ENCODE measurements at places on chromosomes 5 and 9.
A peak's percentile ranks its signal among the peaks of the same experiment; 100 is the strongest.

- no peak for DNase-seq
Observed at GRCh38 chr5:127871503-127872153, 168.4 kb downstream of the CCDC192 start.

DNA sequence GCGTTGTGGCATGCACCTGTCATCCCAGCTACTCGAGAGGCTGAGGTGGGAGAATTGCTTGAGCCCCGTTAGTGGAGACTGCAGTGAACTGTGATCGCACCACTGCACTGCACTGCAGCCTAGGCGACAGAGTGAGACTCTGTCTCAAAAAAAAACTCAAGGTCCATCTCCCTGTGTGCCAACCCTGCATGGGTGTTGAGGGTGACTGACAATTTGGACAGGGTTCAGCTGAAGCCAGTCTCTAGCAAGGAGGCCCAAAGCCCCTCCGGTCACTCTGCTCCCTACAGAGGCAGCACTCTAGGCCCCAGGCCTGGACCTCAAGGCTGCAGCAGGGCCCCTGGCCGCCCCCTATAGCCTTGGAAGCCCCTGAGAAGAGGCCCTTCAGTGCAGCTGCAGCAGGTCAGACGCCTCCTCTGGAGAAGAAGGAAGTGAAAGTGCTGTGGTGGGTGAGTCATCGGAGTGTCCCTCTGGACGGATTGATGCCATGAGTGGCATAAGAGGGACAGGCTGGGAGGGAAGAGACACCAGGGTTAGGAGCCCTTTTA is 39.2 kb upstream of the NEK6 start:
- no peak for DNase-seq

DNA sequence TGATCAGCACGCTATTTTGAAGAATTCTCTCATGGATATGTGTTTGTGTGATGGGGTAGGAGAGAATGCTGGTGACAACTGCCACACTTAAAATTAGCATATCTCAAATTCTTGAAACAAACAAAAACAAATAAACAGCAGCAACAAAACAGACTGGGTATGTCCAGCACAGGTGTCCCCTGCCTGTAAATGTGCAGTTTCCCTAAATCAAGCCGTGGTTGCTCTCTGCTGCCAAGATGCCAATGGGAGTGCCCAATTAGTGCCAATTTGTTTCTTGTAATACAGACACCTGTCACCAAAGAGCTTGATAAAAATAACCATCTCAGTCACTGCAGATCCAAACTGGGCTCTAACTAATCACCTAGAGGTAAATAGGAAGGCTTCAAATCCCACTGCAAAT is 144.2 kb upstream of the SMARCA2 start:
- no peak for DNase-seq

- no peak for DNase-seq
Observed at GRCh38 chr9:27505744-27506161, 18.3 kb upstream of the IFNK start.

DNA sequence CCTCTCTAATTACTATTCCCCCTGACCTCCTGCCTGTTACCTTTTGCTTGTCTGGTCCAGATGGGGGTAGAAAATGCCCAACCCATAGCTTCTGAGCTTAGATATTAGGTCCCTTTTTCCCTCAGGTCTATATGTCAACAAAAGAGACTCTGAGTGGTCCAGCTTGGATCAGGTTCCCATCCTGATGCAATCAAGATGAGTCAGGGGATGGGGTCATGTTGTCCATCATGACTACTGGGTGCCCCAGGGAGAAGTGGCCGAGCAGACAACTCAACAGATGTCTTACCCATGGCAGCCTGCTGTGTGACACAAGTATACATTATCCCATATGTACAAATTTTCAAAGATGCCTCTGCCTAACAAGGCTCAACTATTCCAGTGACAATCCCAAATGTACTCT is 9.1 kb upstream of the ANKH start:
- no peak for DNase-seq

DNA sequence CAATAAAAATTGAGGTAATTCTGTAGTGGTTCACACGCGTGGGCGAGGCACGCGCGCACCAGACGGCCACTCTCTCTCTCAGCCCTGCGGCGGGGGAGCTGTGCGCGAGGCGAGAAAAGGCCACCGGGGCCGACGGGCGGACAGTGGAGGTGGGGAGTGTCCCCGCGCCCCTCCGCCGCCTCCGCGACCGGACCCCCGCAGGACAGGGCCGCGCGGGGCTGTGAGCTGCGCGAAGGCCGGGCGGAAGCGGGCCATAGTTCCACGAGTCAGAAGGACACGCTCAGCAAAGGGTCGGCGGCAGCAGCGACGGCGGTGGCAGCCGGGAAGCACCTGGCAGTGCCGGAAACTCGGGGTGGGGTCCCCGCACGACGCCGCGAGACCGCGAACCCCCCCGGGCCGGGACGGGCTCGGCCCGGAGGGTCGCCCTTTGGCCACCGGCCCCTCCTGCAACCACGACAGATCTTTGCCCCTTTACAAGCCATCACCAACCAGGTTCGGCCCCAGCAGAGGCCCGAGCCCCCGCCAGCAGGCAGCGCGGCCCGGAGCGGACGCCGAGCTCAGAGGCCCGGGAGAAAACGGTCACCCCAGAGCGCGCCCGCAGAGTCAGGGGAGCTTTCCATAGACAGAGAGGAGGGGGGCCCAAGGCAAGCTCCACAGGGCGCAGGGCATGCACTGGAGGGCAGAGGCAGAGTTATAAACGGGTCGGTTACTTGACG is 60.9 kb downstream of the ZNF354C start:
- no peak for DNase-seq

DNA sequence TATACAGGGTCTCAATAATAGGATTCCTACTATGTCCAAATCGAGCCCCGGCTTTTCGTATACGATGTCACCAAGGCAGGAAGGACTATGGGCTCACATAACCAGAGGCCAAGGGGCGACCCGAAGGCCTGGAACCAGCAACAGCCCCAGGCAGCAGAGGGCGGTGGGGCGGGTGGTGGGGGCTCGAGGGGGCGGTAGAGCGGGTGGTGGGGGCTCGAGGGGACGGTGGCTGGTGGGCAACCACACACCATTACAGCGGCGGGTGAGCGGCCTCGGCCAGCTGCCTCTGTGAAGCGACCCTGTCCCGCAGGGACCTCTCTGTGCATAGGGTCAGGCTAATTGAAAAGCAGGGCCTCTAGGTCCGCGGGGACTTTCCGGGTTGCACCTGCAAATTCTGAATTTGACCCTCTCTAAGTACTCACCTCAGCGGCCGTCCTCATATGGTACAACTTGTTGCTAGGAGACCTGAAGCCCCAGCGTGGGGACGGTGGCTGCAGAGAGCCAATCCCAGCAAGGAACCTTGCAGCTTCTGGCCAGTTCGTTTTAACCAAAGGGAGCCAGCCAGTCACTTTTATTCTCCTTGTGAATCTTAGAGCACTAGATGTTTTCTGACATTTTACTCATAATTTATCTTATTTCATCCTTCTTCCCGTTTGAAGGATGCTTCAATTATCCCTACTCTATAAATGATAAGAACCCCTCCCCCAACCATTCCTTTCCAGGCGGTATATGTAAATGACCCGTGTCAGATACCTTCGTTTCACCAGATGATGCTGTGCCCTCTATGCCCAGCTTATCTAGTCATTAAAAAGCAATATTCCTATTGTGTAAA is at the start of gene NME5:
NME5 (minus strand) TSS at position 480 of the 832 bp plus-strand sequence. CDS start 648 bp downstream, outside the sequence.
- peak; percentile 72 for DNase-seq

GRCh38 chr9:113989017-113989713 is 88.9 kb downstream of the AMBP start:
- DNase-seq, result no peak

DNA sequence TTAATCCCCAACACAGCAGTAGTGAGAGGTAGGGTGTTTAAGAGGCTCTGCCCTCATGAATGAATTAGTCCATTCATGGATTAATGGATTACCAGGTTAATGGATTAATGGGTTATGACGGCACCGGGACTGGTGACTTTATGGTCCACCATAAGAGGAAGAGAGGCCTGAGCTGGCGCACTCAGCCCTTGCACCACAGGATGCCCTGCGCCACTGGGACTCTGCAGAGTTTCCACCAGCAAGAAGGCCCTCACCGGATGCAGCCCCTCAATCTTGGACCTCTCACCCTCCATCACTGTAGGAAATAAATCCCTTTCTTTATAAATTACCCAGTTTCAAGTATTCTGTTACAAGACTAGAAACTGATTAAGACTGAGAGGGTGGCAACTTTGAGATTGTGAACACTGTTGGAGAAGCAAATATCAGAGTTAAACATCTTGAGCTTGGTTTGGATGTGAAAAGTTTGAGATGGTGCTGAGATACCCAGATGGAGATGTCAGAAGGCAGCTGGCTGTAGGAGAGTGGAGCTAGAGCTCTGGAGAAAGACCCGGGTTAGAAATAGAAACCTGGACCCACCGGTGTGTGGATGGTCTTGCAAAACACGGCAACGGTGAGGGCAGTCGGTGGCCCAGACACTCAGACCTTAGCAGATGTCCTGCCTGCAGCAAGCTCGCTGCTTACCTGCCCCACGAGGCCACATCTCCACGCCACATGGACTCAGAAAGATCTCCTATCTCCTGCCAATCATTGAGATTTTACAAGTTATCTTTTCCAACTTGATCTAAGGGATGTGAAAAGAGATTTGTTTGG is 98.8 kb downstream of the HSD17B3 start:
- DNase-seq, result no peak
